ENCODE measurements at places on chromosomes 6 and 20. TPM values are rescaled to one million over a fixed set of nuclear protein-coding genes. Genes with fewer than 3 reads are reported as not detected.

MACROD2 gene
- 0.33 TPM for polyA plus RNA-seq

- DNase-seq: no peak
These were observed 24.1 kb upstream of the PAX1 start for GRCh38 chr20:21681234-21681921.

PTK6 gene
- 0.07 TPM for polyA plus RNA-seq

PI16 gene
- 0.02 TPM for polyA plus RNA-seq

DNA sequence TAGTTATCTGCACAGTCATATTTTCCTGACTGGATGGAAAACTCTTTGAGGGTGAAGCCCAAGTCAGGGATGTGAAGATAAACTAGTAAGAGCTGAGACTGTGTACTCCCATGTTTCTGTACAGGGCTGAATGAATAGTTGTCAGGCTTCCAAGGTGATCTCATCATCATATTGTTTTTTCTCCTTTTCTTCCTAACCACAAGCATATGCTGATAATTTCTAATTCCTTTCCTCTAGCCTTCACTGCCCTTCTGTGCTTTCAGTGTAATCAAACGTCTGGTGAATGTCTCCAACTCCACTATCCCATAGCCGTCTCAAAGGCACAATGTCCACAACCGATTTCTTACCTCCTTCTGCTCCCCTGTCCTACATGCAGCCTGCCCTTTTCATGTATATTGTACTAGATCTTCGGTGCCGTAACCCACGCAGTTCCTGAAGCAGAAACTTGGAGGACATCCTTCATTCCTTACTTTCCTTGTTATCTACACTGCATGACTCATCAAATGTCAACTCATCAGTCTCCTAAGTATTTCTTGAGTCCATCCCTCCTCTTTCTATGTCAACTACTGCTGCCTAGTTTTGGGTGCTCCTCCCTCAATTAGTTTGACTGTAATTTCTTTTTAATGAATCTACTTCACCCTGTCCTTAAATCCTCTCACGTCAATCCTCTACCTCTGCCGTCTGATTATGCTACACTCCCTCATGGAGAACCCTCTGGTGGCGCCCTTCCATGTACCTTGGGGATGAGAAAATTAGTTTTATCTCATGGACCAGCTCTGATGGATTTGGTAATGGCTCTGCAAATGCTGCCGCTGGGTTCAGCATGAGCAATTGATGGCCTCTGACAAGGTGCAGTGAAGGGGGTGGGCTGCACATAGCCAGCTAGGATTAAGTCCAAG is 21.9 kb downstream of the NCOA7 start:
- DNase-seq: no peak

- no peak for DNase-seq
These were observed 310.3 kb downstream of the CLVS2 start for GRCh38 chr6:123306334-123306733.

DNA sequence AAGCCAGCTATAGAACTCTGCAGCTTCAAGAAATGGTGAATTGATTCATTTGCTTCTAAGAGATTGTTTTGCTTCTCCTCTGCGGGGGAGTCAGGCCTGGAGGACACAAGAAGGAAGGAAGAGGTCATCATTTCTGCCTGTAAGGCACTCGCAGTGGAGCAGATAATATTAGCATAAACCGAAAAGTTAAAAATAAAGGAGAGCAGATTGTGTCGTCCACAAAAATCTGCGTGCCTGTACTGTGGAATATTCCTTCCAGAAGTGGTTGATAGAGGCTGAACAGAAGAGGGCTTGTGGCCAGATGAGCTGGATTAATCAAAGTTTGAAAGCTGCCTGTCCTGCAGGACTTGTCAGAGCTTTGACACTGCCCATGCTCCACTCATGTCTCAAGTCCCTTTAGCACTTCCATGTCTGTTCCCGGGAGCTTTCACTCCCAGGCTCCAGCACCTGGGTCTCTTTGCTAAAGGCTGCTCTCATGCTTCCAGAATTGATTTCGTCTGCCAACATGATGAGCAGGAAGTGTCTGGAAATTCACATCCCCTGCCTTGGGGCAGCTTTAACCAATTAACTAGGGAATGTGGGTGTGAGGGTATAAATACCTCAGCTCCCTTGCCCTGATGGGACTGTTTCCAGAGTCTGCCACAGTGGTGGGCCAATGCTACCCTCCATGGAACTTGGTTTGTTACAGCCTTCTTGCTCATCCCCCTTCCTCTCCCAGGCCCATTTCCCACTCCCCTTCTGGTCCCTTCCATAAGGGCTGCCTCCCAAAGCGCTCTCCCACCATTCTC is 65.1 kb upstream of the STX16 start:
- DNase-seq: peak; percentile 48

All from SK-N-SH (cell line).